H1 (cell line): ENCODE measurements at places on chromosomes 6 and 20. TPM values are rescaled to one million over a fixed set of nuclear protein-coding genes. Genes with fewer than 3 reads are reported as not detected.

GSTA3 gene
- not detected in 2 replicates for total RNA-seq

DNA sequence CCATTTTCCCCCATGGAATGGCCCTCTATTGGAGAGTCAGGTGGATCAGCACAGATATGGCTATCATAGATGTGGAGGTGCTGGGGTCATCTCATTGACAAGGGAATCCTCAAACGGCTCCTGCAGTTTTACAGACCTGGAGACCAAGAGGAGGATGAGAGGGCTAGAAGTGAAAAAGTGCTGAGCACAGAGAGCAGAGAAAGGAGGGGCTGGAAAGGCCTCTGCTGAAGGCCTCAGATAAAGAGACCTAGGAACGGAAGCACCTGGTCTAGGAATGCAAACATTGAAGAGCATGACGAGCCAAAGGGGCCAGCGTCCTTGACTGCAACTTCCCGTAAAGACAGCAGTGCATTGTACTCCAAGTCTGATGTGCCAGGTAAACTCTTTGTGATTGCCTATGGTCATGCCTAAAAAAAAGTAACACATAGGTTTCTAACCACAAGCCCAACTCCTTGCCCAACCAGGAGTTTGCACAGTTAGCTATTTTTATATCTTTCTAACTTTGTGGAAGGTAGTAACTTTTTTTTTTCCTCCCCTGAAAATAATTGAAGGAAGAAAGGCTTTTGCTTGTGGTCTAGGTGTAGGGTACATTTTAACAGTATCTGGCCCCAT lies 15.2 kb downstream of the RSPH4A start:
- no peaks in the 10 kb centered on the region for H3K4me1 ChIP-seq
- no peak overlapping the region for H3K27ac ChIP-seq

LINC00237 gene
- 0.28 and 0.69 TPM in 2 replicates for total RNA-seq

DNA sequence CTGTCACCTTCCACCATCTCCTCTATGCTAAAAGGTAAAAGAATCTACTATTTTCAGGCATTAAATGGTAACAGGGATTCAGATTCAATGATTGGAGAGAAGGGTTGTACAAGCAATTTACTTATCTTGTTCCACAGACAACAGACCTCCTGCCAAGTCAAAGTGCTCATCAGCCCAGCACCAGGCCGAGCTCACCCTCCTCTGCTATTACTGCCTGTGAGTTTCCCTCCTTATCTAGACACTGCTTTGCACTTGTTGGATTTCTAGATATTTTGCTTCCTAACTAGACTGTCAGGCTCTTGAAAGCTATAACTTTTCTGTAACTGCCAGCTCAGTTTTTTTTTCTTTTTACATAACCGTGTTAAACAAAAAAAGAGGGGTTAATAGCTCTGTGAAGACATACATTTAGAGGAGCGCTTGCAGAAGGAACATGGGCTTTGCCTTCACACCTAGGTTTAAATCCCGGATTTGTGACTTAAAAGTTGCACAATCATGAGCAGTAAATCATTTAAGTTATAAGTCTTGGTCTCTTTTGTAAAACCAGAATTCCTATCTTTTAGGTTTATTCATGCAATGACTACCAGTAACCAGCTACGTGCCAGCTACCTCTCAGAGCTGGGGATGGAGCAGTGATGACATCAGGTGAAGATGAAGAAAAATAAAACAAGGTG lies 1.1 kb upstream of the FAM162B start:
- H3K36me3 ChIP-seq = no peaks in the 10 kb centered on the region
- H3K4me1 ChIP-seq = no peaks in the 10 kb centered on the region; the same call in 1 of the 2 replicates
- DNase-seq = no peak

- no peaks in the 10 kb centered on the region for H3K27me3 ChIP-seq
- H3K4me3 ChIP-seq = no peak overlapping the region
- H3K27ac ChIP-seq = no peak overlapping the region; the same call in 1 of the 2 replicates
Measured at GRCh38 chr6:119196715-119197114, 118.3 kb upstream of the FAM184A start.

CNR1 gene
- 2.9 and 3.1 TPM in 2 replicates for total RNA-seq

DNA sequence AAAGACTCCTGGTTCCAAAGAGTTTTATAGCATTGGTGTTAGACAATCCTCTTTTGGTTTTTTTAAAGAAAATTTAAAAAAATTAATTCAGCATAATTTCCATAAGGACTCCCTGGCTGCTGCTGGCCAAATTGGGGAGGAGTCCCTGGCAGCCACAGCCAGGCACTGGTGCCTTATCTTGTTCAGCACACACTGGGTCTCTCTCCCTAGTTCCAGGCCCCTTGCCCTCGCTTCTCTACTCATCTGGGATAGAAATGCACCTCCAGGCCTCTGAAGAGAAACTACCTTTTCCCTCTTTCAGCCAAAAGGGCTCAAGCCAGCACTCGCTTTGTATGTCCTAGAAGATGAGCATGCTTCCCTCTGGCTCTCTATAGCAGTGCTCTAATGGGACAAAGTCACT lies 13.4 kb upstream of the MAPK13 start:
- DNase-seq = no peak
- no peaks in the 10 kb centered on the region for H3K27me3 ChIP-seq
- H3K4me1 ChIP-seq = peaks cover 7% of the 10 kb centered on the region
- no peak overlapping the region for H3K4me3 ChIP-seq
- no peak overlapping the region for H3K27ac ChIP-seq

DNA sequence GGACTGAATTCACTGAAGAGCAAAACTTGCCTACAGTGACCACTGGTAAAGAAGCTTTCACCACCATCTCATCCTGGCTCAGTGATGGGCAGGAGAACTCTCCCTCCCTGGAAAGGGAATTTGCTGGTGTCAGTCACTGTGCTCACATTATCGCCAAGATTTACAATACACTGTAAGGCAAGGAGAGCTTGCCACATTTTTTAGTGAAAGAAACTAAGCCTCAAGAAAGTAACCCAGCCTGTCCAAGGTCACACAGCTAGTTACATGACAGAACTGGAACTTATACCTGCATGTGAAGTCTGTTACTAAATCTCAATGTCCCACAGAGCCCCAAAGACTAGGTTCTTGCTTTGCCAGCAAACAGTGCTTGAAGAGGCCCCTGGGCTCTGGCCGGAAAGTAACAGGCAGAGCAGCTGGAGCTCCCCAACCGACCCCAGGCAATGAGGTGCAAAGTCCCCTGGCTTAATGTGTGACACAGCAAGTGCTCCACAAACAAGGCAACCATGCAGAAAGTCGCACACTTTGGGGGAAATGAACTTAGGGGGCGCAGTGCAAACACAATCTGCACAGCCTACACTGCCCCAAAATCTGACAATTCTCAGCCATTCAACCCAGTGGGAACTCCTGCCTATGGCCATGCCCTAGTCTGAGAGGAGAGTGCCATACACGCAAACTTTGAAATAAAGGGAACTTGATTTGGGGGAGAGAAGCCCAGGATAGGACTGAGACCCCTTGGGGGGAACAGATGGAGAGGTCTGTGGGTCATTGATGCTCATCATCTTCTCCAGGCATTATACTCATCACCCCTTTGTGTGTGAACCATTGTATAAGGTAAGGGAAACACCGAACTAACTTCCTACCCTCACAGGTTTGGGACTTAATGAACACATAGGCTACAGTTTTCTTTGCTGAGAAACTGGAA lies 1.9 kb downstream of the BCL2L1 start:
- peak overlapping the region; percentile 48 for H3K4me3 ChIP-seq
- H3K27me3 ChIP-seq = no peaks in the 10 kb centered on the region
- peaks cover 7% of the 10 kb centered on the region; the same call in 1 of the 2 replicates for H3K36me3 ChIP-seq
- peaks cover 17% of the 10 kb centered on the region for H3K4me1 ChIP-seq
- DNase-seq = no peak

FNDC1 gene
- 0.30 and 0.42 TPM in 2 replicates for total RNA-seq

DNA sequence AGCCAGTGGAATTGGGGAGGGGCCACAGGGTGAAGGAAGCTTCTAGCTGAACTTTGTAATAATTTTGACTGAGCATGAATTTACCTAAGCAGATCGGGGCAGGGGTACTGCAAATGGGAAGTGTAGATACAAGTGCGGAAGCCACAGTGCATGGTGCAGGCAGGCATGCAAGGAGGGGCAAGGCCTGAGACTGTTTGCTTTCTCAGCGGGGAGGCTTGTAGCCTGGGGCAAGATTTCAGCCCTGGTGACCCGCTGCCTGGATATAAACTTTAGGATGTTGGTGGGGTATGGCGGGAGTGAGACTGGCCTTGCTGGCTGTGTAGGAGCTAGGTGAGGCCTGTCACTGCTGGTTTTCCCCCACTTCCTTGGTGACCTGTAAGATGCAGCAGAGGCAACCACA lies 266.4 kb upstream of the PREP start:
- no peak overlapping the region for H3K27ac ChIP-seq
- DNase-seq = no peak
- H3K27me3 ChIP-seq = no peaks in the 10 kb centered on the region
- no peaks in the 10 kb centered on the region for H3K4me1 ChIP-seq
- no peak overlapping the region for H3K4me3 ChIP-seq

C20orf204 gene
- total RNA-seq = 0.52 and 0.61 TPM in 2 replicates

GRCh38 chr20:3751675-3752385 lies 15.7 kb downstream of the ADISSP start:
- no peaks in the 10 kb centered on the region; the same call in none of the 2 replicates for H3K36me3 ChIP-seq
- peak; percentile 60 for DNase-seq
- H3K4me1 ChIP-seq = peaks cover 7% of the 10 kb centered on the region; the same call in 1 of the 2 replicates
- H3K27ac ChIP-seq = no peak overlapping the region
- peaks cover 20% of the 10 kb centered on the region for H3K27me3 ChIP-seq

GRCh38 chr6:165820934-165821333 lies 157.9 kb upstream of the PDE10A start:
- H3K27me3 ChIP-seq = no peaks in the 10 kb centered on the region
- H3K36me3 ChIP-seq = no peaks in the 10 kb centered on the region
- no peak overlapping the region for H3K27ac ChIP-seq
- H3K4me1 ChIP-seq = peaks cover 26% of the 10 kb centered on the region

GRCh38 chr20:44089987-44090674 lies 96.9 kb downstream of the JPH2 start:
- no peaks in the 10 kb centered on the region for H3K27me3 ChIP-seq
- no peak overlapping the region for H3K4me3 ChIP-seq
- no peaks in the 10 kb centered on the region for H3K4me1 ChIP-seq
- H3K36me3 ChIP-seq = no peaks in the 10 kb centered on the region

DNA sequence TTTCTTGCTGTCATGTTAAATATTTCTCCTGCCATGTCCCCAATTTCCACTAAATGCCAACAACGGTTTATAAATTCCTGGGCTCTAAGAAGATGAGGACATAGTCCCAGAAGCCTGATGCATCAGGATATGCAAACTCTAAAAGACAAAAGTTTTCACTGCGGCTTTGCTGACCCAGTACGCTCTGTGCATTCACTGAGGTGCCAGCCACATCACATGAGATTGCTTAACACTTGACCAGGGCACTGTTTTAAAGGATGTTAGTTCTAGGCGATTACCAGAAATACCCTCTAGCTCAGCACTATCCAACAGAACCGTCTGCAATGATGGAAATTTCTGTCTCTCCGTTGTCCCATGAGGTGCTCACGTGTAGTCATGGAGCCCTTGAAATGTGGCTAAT lies 19.9 kb upstream of the ADTRP start:
- no peak overlapping the region for H3K27ac ChIP-seq
- DNase-seq = no peak
- H3K4me3 ChIP-seq = no peak overlapping the region
- H3K36me3 ChIP-seq = no peaks in the 10 kb centered on the region

DNA sequence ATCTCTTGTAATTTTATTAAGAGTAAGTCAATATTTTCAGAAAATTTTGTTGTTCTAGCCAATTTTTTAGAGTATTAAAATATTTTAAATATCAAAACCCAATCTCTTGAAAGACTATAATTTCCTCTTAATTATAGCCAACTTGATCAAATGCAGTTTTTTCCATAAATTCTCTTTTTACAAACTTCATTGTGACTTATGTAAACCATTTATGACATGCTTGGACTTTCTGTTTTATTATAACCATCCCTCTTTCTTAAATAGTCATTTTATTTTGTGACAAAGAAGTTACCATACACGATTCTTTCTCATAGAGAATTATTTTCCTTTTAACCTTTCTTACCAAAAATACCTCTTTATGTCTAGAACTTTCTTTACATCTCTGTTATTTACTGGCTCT lies 1075.5 kb downstream of the KHDRBS2 start:
- no peak overlapping the region for H3K4me3 ChIP-seq
- no peaks in the 10 kb centered on the region for H3K36me3 ChIP-seq
- DNase-seq = no peak
- no peak overlapping the region for H3K27ac ChIP-seq
- H3K4me1 ChIP-seq = no peaks in the 10 kb centered on the region

GRCh38 chr6:168032005-168032760 lies 34.7 kb downstream of the KIF25 start:
- no peak for DNase-seq
- H3K36me3 ChIP-seq = no peaks in the 10 kb centered on the region
- H3K4me3 ChIP-seq = no peak overlapping the region
- H3K27ac ChIP-seq = no peak overlapping the region
- no peaks in the 10 kb centered on the region for H3K27me3 ChIP-seq

PBOV1 gene
- total RNA-seq = not detected in 2 replicates

RUNX2 gene
- total RNA-seq = 1.1 and 1.2 TPM in 2 replicates
